ENCODE measurements at places on chromosomes 5 and 9.
A peak's percentile ranks its signal among the peaks of the same experiment; 100 is the strongest.

- DNase-seq = no peak
These were observed 80.6 kb upstream of the SMIM23 start for GRCh38 chr5:171705036-171705435.

- no peak for DNase-seq
These were observed 10.4 kb downstream of the ZNF189 start for GRCh38 chr9:101409079-101409477.

DNA sequence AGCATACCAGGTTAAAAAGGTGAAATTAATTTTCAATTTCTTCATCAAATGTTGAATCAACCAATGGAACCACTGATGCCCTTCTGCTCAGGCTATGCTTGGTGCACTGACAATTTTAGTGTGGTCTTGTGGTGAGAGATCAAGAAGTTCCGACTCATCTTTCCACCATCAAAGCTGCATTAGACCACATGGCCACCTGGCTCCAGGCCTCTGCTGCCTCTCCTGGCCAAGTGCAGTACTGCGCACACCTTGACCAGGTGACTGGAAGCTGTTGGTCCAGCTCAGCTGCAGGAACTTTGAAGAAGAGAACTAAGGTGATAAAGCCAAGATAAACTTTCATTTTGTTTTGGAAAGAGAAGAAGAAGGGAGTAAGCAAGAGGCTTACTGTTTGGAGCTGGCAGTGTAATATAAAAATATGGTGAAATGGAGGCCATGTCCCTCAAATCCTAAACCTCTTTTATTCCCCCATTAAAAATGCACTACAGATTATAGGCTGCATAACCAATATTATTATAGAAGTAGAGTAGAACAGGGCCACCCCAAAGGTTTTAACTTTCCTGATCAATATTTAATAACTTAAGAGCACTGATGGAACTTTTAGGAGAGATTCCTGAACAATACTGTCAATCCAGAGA lies 315.5 kb upstream of the C9orf72 start:
- DNase-seq = no peak

DNA sequence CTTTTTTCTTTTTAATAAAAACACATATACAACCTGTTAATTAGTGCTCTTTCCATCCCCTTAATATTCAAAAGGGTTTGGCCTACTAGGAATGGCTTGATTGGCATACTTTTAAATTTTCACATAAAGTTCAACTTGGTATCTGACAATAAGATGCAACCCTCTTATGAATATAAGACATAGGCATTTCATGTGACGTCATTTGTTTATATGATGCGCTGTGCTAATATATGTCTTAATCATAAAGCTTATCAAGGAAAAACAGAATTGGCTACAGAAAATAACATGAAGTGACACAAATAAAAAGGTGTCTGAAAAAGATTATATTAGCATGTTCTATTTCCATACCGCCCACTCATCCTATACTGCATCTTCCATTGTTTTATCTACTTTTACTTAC lies 1642.4 kb downstream of the EFNA5 start:
- DNase-seq = no peak

GRCh38 chr5:169299191-169299662 lies 1.7 kb downstream of the SLIT3 start:
- no peak for DNase-seq

GRCh38 chr9:69671879-69672595 lies at the start of gene APBA1:
Gene APBA1, minus strand, starts transcription at chr9:69672371.
- peak; percentile 64 for DNase-seq

DNA sequence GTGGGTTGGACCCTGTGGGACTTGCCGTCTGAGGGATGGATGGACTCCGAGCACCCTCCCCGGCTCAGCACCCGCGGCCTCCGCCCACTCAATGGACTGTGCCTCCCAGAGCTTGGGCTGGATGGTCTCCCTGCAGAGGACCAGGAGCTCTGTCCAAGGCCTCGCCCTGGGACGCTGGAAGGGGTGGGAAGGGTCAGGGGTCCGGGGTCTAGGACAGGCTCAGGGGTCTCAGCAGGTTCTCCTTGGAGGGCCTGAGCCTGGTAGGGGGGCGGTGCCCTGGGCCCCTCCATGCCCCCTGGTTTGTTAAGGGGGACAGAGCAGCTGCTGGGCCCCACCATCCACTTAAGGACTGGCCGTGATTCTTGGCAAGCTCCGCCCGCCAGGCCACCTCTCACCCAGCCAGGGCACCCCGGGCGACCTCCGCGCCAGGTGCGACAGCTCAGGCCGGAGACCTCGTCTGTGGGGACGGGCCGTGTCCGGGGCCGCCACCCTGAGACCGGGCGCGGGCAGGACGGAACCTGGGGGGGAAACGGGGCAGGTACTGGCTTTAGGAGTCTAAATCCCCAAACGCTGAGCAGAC lies 29.2 kb downstream of the EXOC3 start:
- no peak for DNase-seq

DNA sequence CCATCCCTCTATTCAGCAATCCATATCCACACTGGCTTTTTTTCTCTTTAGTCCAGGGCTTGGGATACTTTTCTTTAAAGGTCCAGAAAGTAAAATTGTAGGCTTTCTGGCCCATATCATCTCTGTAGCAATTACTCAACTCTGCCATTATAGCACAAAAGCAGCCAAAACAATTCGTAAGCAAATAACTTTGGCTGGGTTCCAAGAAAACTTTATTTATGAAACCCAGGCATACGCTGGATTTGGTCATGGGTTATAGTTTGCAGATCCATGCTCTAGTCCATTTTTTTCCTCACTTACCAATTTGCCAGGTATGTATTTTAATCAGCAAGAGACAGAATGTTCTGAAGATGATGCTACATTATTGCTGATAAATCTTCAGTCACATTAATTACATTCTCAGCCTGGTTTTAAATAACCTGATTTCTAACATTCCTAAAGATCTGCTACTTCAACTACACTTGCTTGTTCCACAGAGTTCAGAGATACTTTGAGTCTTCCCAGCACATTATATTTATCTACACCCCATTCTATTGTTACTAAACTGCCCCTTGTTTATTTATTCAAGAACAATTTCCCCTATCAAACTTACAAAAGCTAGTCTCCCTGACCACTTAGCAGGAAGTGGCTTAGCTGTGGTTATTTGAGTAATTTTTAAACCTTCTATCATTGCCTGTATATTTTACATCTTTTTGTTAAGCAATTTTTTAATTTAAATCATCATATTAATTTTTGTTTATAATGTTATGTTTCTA lies 161.0 kb downstream of the ISL1 start:
- DNase-seq = no peak

- no peak for DNase-seq
These were observed 63.4 kb downstream of the GOLM1 start for GRCh38 chr9:86035827-86036440.

- no peak for DNase-seq
These were observed 318.4 kb downstream of the IRX2 start for GRCh38 chr5:2433086-2433485.

DNA sequence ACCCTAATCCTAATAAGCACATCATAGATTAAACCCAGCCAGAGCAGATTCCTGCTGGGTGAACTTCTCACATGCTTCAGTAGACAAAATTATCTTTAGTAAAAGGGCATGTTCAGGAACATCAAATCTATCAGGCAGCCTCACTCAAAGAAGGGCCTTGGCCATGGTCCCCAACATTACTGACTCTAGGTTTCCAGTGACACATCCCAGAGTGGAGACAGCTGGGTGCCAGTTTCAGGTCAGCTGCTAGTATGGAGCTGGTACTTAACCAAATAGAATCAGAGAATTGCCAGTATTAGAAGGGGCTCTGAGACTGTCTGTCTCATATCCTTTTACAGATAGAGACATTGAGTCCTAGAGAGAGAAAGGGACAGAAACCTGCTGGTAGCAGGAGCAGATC lies 44.1 kb upstream of the GALNT10 start:
- no peak for DNase-seq

GRCh38 chr9:99249619-99250018 lies 27.5 kb downstream of the SEC61B start:
- DNase-seq = no peak

DNA sequence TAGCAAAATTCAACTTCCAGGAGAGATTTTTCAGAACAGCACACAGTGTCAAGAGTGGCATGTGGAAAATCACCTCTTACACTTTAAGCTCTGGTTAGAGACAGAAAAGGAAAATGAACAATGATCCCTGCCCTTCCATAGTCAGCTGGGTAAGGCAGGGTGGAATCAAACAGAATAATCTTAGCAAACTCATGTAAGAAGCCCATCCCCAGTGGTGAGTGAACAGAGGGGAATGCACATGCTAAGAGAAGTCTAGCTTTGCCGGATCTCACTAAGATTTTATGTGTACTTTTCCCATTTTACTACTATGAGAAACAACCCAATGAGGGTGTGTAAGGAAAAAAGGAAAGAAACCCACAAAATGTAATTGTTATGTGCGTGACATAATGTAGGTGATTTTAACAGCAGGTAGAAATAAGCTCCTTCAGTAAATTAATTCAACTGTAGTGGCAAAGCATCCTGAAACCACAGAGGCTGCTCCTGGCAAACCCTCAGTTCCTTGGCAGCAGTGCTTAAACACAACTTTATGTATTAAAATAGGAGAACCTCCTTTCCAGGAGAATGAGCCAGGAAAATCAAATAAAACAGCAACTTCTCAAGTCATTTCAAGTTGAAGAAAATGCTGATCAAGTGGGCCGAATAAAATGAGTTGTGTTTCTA lies 366.0 kb upstream of the TRPC7 start:
- no peak for DNase-seq

GRCh38 chr5:123527190-123527589 lies 15.2 kb downstream of the CSNK1G3 start:
- no peak for DNase-seq

GRCh38 chr9:60546406-60546805 lies 367.8 kb upstream of the SPATA31A5 start:
- no peak for DNase-seq

GRCh38 chr9:4328723-4329122 lies 28.9 kb upstream of the GLIS3 start:
- no peak for DNase-seq

DNA sequence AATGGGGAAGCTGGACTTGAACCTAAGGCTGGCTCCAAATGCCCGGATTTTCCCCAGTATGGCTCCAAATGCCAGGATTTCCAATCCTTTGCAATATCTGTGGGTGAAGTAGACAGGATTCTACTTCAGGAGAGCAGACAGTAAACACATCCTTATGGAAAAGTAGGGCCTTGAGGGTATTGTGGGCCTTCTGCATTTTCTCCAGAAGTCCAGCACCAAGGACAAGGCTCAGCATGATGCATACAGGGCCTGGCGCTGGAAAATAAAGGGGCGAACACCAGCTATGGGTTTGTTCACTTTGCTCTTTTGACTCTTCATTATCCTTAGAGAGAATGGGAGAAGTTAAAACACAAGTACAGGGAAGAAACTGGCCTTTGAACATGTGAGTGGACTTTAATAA lies 347.5 kb downstream of the SEMA5A start:
- DNase-seq = no peak

DNA sequence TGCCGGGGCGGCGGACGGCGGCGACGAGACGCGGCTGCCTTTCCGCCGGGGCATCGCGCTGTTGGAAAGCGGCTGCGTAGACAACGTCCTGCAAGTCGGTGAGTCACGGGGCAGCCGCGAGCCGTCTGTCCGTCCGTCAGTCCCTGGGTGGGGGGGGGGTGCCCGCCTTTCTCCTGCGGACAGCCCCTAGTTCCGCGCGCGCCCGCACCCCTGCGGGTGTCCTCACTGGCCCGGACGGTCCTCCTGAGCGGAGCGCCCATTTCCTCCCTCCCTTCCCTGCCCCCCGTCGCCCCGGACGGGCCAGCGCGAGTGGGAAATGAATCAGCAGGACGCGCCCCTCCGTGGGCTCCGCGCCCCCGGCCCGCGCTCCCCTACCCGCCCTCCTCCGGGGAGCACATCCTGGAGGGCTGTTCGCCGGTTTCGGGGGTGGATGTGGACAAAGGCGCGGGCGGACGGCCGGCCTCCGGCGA lies 828 bp downstream of the ZSWIM6 start:
- peak; percentile 32 for DNase-seq

DNA sequence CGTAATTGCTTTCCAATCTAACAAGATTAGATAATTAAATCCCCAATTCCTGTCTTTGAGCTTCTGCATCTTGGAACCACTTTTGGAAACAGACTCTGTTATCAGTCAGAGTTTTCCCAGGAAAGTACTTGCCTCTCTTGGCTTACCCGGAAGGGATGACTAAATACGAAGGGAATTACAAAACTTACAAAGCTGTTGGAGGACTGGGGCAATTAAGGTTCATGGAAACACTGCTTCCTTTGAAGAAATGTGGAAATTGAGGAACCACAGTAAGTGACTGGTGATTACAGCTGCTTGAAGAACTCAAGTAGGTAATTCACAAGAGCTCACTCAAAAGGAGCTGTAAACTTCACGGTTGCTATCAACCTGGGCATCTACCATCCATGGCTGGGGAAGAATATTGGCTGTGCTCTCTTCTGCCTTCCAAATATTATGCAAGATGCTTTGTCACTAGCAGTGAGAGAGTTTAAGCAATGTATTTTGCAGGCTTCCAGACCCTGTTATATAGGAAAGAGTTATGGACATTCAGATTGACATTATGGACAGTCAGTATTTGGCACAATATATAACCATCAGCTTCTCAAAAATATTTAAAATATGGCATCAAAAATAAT lies 104.6 kb upstream of the MAN2A1 start:
- DNase-seq = no peak

DNA sequence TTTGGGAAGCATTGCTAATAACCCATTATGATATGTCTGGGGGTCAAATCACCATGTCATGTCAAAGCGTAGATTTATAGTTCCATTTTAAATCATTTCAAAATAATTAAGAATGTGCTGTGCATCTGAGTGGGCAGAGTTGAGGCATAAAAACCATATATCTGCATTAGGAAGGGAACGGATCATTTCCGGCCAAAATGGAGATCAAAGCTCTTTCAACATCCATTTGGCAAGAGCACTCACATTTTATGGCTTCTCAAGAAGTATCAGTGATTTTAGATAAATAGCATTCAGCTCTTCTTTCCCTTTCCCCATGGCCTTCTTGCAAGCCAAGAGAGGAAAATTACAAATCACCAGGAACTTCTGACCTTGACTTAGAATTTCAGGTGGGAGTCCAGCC lies 89.9 kb downstream of the HSPA4 start:
- DNase-seq = no peak

GRCh38 chr5:168792678-168793077 lies 213.5 kb upstream of the PANK3 start:
- DNase-seq = no peak

- peak; percentile 86 for DNase-seq
These were observed 17.1 kb downstream of the TRMO start for GRCh38 chr9:97905228-97905627.

DNA sequence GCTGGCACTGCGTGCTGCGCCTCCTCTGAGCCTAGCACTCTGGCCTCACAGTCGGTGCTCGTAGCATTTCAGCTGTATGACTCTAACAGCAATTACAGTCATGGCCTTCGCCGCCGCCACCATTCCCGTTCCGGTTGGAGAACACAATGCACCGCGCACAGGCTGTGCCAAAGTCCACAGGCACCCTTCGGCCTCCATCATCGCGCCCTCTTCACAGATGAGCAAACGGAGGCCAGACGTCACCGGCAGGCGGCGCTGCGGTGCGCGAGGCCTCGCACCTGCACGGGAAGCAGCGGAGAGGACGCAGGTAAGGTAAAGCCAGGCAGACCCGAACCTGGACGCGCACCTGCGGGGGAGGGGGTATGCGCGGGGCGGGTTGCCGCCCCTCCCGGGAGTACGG lies 128.9 kb downstream of the BARX1 start:
- peak; percentile 39 for DNase-seq

Measured in stimulated activated naive CD4-positive, alpha-beta T cell (primary cell).